ENCODE measurements at places on chromosomes 6 and 20.

GRCh38 chr6:30763155-30763617 lies 18.8 kb upstream of the IER3 start:
- no peak for DNase-seq

- DNase-seq, result no peak
Observed at GRCh38 chr20:37853823-37854375, 49.0 kb upstream of the VSTM2L start.

- no peak for DNase-seq
Observed at GRCh38 chr6:116564921-116565872, 6.1 kb upstream of the RWDD1 start.

GRCh38 chr20:44211177-44212039 lies 837 bp upstream of the OSER1 start:
- DNase-seq, result peak; percentile 55

- DNase-seq, result no peak
Observed at GRCh38 chr6:110880651-110881050, 6.1 kb downstream of the AMD1 start.

DNA sequence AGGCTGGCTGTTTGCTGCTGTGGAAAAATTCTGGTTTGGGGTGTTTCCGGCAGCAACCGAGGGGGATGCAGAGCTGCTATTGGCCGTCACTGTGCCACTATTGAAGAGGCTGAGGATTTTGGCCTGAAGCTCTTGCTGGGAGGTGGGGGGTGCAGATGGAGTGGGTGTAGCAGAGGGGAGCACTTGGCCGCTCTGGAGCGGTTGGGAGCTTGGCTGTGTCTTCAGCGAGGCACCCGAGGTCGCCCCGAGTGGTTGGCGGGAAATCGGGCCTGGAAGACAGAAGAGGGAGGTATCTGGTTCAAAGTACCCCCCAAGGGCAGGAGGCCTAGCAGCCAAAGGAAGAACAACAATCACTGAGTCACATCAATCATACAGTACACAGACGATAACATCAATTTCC lies 27.1 kb downstream of the NCOA5 start:
- DNase-seq, result no peak

DNA sequence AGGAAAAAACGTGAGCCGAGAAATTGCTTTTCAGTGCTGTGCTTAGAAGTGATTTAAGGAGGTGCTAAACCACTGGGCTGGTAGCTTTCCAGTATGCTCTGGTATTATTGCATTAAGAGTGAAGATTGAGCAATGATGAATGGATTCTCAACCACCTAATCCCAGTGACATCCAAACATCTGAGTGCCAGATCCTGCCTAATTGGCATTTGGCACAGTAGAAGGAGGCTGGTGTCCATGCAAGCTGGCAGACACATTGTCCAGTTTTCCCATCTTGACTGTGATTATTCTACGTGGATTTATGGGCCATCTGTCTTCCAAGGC lies 398.0 kb upstream of the PLCB4 start:
- no peak for DNase-seq
